ENCODE measurements at places on chromosomes 16 and 17.

- DNase-seq = peak; percentile 50
Observed at GRCh38 chr16:17277981-17278381, 192.8 kb downstream of the XYLT1 start.

GRCh38 chr17:2346475-2346874, 9.2 kb downstream of the SGSM2 start:
- no peak for DNase-seq

DNA sequence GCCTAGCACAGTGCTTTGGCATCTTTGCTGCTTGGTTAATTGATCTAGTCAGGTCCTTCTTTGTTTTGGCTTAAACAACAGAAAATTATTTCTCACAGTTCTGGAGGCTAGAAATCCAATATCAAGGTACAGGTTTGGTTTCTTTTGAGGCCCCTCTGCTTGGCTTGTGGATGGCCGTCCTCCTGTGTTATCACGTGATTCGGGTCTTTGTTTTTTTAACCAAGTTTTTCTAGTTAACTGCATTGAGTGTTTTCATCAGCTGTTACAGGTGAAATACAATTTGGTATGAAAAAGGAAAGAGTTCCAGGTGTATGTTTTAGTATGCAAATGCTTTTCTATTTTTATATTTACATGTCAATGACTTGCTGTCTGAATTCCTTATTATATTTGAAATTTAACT, 2.8 kb downstream of the NLK start:
- DNase-seq = no peak

DNA sequence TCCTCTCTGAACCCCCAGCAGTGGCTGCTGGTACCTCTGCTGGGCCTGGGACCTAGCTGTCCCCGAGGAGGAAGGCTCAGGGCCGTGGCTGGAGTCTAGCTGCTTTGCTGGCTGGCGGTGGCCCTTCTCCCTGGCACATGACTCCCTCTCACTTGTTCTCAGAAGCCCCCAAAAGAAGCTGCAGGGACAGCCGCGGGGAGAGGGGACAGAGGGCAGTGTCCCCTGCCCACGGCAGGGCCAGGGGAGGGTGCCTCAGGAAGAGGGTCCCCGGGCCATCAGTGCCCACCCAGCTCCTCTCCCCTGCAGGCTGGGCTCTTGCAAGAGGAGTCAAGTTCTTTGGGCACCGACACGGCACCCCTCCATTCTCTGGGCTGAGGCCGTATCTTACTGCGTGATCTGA, 46.6 kb downstream of the VAC14 start:
- no peak for DNase-seq

GRCh38 chr17:51120357-51120738, 320 bp downstream of the SPAG9 start:
- DNase-seq = no peak

- peak; percentile 74 for DNase-seq
Observed at GRCh38 chr16:46830417-46830901, 521 bp downstream of the C16orf87 start.

DNA sequence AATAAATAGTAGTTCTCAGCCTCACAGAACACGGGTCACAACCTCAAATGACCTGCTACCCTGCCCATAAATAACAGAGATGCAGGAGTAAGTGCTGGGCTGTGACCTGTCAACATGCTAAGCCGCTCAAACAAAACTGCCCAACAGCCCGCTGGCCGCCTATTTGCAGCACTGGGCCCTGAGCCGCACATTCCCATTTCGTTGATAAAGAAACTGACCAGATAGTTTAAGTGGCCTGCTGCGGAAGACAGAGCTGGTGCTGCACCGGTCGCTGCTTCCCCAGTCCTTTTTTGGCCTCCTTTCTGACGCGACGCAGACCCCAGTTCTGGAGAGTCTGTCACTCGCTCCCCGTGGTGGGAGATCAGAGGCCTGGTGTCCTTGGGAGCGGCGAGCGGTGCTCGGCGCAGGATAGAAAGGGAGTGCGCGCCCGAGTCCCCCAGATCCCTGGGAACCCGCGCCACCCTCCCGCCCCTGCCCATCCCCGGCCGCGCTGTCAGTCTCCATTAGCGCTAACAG, 349 bp upstream of the SLC6A2 start:
- no peak for DNase-seq

- no peak for DNase-seq
Observed at GRCh38 chr17:50165066-50165465, 739 bp upstream of the SGCA start.

- peak; percentile 57 for DNase-seq
Observed at GRCh38 chr16:2058872-2059271, 11.1 kb downstream of the TSC2 start.

GRCh38 chr17:978103-979093, 1.2 kb downstream of the NXN start:
- DNase-seq = peak; percentile 76

DNA sequence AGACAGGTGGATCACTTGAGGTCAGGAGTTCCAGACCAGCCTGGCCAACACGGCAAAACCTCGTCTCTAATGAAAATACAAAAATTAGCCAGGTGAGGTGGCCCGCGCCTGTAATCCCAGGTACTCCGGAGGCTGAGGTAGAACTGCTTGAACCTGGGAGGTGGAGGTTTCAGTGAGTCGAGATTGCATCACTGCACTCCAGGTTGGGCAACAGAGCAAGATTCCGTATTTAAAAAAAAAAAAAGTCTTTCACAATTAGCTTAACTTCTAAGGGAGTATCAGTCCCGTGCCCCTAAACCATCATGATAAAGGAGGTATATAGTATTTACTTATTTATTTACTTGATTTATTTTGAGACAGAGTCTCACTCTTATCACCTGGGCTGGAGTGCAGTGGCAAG, 3.4 kb upstream of the MEFV start:
- DNase-seq = no peak

- DNase-seq = peak; percentile 29
Observed at GRCh38 chr16:49283376-49284049, 1.9 kb upstream of the CBLN1 start.
